Left colon (tissue), 2 donors: ENCODE measurements at places on chromosomes 13 and 19. TPM values are rescaled to one million over a fixed set of nuclear protein-coding genes. Genes with fewer than 3 reads are reported as not detected.

Gene GDF15
- total RNA-seq: 32.2 TPM

Gene CHST8
- total RNA-seq: not detected

DNA sequence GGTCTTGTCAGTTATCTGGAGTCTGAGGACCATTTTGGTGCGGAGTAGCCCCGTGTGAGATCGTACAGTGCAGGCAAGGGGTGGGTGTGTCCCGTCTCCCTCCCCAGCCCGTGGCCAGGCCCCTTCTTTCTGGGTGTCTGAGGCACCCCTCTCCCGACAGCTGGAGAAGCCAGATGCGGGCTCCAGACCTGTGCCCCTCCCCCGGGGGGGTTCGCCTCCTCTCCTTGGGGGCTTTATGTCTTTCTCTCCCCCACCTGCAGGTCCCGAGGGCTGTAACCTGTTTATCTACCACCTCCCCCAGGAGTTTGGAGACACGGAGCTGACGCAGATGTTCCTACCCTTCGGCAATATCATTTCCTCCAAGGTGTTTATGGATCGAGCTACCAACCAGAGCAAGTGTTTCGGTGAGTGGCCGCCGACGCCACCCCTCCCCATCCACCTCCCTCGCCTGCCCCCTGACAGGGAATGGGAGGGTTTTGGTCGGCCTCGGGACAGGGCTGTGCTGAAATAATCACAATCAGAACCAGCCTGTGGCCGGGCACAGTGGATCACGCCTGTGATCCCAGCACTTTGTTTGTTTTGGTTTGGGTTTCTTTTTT lies 65.6 kb downstream of the CELF5 start:
- DNase-seq: no peak

DNA sequence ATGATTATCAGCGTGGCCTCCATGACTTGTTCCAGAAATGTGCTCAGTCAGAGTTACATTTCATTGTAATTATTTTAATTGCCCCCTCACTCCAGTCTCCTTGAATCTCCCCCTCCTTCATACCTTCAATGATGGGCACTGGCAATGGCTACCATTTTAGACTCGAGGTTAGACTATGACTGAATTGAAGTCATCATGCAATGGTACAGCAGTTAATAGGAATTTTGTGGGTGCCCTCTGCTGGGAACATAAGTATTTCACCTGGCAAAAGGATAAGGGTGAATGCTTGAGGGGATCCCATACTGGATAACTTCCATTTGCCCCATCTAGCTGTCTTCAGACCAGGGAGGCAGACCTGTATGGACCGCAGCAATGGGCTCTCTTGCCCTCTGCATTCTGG lies 32.2 kb upstream of the USP12 start:
- DNase-seq: no peak

- no peak for DNase-seq
Measured at GRCh38 chr19:3287814-3288213, 63.4 kb downstream of the CELF5 start.

DNA sequence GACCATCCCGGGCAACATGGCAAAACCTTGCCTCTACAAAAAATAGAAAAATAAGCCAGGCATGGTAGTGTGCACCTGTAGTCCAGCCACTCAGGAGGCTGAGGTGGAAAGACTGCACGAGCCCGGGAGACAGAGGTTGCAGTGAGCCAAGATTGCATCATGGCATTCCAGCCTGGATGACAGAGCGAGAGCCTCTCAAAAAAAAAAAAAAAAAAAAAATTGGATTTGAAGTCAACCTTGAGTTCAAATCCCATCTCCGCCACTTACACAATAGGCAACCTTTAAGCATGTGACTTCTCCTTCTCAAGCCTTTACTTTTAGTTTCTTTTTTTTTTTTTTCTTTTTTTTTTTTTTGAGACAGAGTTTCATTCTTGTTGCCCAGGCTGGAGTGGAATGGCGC lies 12.0 kb downstream of the KASH5 start:
- DNase-seq: no peak

DNA sequence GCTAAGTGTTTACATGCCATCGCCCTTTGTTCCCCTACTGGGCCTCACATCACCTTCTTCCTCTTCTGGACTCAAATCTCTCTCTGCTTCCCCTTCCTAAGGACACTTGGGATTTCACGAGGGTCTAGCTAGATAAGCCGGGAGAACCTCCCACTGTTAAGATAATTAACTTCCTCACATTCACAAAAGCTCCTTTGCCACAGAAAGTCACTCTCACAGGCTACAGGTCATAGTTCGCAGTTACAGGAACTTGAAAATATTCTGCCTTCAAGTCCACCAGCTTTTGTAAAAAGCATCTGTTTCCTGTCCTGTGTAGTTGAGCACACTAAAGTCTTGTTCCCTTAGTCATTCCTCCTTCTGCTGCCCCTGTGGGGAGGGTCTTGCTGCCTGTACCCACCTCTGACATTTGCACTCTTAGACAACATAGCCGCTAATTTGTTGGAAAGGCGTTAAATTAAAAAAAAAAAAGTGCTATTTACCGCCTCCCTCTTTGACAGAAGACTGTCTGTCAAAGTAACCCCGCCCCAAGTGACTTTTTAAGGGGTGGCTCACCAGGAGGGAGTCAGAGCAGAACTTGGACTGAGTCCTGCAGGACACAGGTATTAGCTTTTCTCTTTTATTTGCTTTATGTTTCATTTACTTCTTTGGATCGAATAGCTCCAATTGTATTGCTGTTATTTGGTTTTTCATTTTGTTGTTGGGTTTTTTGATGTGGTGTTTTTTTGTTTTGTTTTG lies 26.8 kb upstream of the CEACAM21 start:
- no peak for DNase-seq
